ENCODE measurements at places on chromosomes 1 and 21. TPM values are rescaled to one million over a fixed set of nuclear protein-coding genes. Genes with fewer than 3 reads are reported as not detected.

The ABCB10 gene
- 13.6 TPM for total RNA-seq

The AMIGO1 gene
- 11.2 TPM for total RNA-seq

The PEAR1 gene
- 0.57 TPM for total RNA-seq

The CHODL gene
- 0.42 TPM for total RNA-seq

The INKA2 gene
- 7.5 TPM for total RNA-seq

The LINGO4 gene
- not detected for total RNA-seq

The TMEM52 gene
- 7.1 TPM for total RNA-seq

The LCA5L gene
- 2.0 TPM for total RNA-seq

Measured in cardiac muscle cell (in vitro differentiated cells and primary cell).